ENCODE measurements at places on chromosomes 13 and 19.

GRCh38 chr13:24681930-24682329, 1.7 kb downstream of the ATP12A start:
- no peak for DNase-seq

DNA sequence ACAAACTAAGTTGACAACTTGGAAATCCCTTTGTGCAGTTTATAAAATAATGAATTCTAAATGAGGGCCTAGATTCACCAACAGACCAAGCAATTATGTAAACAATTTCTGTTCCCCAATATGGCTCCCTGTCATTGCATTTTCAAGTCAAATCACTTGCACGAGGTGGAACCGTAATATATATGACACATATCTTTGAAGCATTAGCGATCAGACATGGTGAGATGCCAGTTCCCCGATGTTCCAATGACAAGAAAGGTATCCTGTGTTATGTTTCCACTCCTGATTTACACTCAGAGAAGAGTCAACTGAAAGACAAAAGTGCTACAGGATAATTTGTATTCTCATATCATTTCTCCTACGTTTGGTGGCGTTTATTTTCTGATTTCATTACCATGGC, 108.5 kb upstream of the TDRD3 start:
- no peak for DNase-seq

DNA sequence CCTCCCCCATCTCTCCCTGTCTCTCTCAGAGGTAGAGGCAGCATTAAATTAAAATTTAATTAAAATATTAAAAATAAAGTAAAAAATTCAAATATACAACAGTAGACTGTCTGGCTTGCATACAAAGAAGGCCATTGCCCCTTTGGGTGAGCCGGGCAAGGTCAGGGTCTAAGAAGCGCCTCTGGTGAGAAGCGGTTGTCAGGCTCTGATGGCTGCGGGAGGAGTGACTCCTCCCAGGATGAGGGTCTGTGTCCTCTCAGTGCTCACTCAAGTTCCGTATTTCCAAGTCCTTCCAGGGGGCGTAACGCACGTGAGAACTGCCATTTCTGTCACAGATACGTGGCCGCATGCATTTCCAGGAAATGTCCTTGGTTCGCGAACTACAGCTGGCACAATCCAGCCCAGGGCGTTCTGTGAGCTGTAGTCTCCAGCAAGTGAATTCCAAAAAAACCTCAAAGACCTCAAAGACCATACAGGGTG, 737 bp upstream of the ZNF181 start:
- DNase-seq: no peak

GRCh38 chr13:93751117-93751516, 524.5 kb downstream of the GPC6 start:
- no peak for DNase-seq

GRCh38 chr19:30150626-30151025, 208.6 kb downstream of the URI1 start:
- DNase-seq: no peak

GRCh38 chr13:51501592-51502152, 48.8 kb upstream of the INTS6 start:
- DNase-seq: no peak

DNA sequence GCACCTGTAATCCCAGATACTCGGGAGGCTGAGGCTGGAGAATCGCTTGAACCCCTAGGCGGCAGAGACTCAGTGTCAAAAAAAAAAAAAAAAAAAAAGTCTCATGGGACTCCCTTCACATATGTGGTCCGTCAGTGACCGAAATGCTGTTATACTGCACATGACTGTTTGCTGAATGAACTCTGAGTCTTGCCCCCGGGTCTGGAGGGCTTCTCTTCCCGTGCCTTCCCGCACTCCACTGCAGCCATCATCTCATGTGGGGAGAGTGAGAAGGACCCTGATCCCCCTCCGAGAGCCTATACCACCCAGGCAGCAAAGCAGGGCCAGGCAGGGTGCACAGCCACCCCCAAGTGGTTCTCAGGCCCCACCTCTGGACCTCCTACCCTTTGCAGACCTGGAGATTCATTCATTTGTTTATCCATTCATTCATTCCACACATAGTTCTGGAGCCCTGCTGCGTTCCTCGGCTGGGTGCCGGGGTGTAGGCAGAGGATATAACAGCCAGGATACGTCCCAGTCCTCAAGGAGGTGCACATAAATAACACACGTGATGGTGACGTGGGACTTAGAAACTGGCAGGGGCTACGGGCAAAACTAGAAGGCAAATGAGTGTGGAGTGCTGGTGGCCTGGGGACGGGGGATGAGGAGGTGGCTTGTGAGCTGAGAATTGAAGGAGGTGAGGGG, 14.2 kb downstream of the NDUFA11 start:
- no peak for DNase-seq

- DNase-seq: no peak
Measured at GRCh38 chr19:7792281-7792680, 29.2 kb downstream of the CLEC4M start.

DNA sequence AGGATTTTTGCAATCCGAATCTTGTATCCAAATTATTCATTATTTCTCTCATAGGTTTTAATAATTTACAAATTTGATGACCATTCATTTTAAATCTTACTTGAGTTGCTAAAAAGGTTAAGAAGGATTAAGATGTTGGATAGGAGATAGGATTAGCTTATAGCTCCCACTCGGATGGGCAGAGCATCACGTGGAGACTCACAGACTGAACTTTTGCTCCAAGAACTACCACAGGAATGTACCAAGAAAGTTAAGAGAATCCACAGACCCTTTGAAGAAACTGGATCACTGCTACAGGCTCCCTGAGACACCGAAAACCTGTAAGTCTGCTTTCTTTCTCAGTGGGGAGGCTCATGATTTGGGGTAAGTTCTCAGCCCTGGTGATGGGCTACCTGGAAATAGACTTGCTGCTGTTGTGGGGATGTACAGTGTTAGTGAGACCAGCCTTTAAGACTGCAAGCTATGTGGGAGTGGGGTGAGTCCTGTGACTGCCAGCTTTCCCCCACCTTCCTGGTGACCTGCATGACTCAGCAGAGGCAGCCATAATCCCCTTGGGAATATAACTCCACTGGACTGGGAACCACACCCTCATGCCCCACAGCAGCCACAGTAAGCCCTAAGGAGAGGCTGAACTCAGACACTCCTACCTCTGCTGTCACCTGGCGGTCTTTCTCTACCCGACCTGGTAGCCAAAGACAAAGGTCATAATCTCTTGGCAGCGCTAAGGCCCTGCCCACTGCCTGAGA, 1458.0 kb downstream of the OLFM4 start:
- no peak for DNase-seq

GRCh38 chr19:31105761-31106160, 243.5 kb downstream of the TSHZ3 start:
- DNase-seq: no peak
